ENCODE measurements at places on chromosomes 3 and 15.

DNA sequence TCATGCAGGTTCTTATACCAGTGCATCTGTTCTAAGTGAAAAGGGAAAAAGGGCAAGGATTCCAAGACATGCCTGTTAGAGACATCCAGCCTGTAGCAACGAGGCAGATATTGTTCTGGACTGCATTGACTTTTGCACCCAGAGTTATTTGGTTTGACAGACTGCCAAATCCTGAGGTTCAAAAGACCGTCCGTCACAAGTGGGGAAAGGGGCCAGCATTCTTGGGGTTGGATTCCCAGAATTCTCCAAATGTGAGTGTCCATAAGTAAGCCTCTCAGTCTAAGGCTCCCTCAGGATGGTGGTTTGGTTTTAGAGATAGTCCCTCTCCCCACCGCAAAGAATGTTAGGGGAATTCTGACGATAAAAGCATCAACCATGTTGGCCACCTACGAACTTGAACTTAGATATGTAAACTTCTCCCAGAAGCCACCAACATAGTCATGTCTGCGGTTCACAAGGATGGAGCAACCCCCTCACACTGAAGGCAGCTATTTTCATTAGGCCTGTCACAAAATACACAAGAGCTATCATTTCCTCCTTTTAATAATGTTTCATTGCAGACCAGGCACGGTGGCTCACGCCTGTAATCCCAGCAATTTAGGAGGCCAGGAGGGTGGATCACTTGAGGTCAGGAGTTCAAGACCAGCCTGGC lies 13.6 kb upstream of the LACTB start:
- DNase-seq: no peak

DNA sequence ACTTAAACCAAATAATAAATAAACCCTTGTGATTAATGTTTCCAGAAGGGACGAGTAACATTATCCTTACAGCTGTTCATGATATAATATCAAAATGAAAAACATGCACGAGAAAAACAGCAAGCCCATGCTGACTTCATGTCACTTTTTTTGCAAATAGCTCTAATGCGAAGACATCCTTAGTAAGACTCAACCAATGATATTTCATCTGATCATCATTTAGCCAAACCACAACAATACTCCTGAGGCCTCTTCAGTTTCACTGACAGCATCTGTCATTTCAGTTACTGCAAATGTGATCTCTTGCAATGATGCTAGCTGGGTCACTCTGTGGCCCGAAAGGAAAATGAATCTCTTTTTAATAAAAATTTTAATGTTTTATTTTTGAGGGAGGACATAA lies 74.0 kb downstream of the POLR2M start:
- no peak for DNase-seq

GRCh38 chr3:190305406-190305805 lies 16.8 kb downstream of the CLDN1 start:
- DNase-seq: no peak

DNA sequence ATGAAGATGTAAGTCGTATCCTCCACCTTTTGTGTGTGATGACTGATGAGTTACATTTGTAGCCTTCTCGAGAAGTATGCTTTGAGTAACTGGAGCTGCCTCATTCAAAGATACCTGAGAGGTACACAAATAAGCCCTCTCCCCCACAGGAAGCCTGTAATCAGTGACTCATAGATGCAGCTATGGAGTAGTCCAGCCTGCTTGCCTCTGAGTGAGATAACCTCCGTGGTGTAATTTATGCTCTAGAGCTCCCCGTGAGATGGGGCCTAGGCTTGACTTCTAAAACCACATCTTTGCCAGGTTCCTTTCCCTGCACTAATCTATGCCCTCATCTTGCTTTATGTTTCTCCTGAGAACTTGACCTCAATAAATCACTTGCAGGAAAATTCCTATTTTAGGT lies 291.7 kb downstream of the SUCLG2 start:
- DNase-seq: no peak

DNA sequence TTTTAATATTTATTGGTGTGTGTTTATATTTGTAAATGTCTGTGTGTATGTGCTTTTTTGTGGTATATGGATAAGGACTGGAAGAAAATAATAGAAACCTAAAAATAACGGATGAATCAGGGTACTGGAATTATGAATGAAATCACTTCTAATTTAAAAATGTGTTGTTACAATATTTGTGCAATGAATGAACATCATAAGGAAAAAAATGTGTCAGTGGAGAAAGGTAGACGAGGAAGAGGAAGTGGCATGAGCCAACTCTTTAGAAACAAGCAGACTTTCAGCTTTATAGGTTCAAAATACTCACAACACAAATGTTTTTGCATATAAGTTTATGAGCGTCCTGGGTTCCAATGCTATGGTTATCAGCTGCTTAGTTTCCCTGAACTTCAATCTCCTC lies 59.4 kb downstream of the SOX2 start:
- DNase-seq: no peak

DNA sequence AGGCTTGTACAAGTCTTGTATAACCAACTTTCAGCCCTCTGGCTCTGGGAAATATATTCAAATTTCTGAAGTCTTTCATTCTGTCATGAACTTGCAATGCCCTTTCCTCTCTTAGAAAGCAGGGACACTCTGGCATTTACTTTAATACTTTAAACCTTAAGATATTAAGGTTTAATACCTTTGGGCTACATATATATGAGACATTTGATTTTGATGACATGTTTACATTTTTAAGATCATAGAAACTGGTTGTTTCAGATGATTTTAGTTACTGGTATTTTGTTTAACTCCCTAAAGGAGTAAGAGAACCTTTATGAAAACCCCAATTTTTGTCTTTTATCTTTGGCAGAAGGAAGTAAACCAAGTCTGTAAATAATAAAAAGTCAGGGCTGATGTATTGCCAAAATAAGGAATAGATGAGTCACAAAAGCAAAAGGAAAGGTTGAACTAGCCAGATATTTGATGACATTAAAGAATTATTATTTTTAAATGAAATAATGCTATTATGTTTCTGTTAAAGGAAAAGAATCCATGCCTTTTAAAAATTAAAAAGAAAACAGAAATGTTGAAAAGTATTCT lies 579.0 kb upstream of the CBLB start:
- no peak for DNase-seq

- no peak for DNase-seq
These were observed 347.3 kb downstream of the ZIC1 start for GRCh38 chr3:147756476-147756875.

GRCh38 chr15:60217161-60217560 lies 180.6 kb downstream of the ANXA2 start:
- no peak for DNase-seq

DNA sequence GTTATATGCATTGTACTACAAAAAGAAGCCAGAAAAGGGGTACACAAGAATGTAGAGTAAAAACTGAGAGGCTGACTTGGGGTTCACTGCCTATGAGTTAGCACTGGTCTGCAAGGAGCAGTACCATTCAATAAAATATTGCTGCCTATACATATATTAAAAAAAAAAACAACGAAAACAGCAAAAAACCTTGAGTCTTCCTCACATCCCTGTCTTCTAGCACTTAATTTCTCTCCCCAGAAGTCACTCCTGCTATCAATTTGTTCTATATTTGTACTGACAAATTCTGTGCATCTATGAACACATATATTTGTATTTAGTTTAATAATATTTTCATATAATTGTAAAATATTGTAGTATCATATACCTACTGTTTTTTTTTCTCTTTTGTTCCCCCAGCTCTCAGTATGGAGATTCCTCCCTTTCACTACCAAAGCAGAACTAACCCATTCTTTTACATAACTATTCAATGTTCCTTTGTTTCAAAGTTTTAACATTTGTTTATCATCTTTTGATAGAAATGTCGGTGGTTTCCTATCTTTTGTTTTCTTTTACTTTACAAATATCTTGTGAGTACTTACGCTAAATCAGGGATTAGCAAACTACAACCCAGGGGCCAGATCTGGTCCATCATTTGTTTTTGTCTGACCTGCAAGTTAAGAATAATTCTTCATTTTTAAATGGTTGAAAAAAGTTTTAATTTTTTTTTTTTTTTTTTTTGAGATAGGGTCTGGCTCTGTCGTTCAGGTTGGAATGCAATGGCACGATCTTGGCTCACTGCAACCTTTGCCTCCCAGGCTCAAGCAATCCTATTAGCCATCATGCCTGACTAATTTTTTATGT lies 14.8 kb upstream of the FEM1B start:
- DNase-seq: no peak

- DNase-seq: no peak
These were observed 210.8 kb upstream of the ARHGEF26 start for GRCh38 chr3:153910387-153910786.

- DNase-seq: no peak
These were observed 883.9 kb downstream of the TBL1XR1 start for GRCh38 chr3:176313426-176313825.

DNA sequence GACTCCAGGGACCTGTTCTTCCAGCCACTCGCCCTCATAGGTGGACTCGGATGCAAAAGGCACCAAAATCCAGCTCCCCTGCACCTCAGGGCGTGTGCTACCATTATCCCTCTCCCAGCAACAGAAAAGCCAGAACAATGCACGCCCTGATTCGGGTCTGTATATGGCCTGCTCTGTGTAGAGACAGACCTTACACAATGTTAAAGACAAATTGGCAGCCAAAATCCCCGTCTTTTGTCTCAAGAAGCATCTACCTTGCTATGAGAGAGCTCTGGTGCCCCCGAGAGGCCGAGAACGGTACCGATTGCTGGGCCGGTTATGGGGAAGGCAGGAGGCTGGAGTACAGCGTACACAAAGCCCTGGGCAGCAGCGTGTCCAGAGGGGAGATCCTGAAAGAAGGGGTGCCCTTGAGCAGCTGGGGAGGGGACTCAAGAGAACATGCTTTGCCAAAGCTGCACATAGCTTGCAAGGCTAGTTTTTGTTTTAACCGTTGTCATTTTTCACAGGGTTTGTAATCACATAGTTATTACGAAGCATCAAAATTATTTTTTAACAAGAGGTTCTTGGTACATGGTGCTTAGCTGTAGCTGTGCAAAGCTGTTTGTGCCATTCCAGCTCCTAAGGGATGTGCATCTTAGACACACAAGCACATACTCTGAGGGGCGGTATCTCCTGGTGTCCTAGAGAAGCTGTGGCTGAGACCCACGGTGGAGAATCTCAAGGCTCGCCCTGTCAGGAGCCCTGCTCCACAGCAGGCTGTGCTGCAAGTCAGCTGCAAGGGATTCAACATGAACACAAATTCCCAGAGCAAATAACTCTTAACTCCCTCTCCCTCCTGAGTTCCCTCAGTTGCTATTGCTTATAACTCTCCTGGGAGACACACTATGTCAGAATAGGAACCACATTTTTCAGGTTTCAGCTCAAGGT lies 461.5 kb upstream of the PPP2R3A start:
- no peak for DNase-seq

GRCh38 chr15:67097930-67098740 lies 32.7 kb downstream of the SMAD3 start:
- DNase-seq: no peak

DNA sequence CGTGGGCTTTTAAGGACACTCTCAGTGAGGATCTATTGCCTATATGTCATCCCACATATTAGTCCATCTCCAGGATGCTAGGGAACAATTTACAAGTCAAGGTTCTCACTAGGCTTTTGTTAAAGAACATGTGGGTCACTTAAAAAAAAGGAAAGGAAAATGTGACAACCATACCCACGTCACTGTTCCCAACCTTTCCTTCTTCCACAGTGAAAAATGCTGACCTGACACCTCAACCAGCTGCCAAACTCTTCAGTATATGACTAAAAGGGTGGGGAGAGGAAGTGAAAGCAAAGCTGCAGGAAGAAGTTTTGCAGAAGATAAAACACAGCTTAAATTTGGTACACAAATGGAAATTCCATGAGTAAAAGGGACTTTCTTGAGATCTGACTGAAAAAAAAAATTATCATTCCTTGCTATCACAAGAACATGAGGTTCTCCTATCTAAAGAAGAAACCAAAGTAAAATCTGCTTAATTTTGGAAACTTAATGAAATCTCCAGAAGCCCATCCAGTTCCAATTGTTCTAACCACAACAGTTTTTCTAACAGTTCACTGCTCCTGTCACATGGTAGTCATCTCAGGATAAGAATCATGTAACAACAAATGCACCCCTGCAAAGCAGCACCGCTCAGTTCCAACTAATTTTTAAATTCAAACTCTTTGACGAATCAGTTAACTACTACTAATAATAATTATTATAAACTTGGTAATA lies 117.0 kb upstream of the TSPAN3 start:
- no peak for DNase-seq

DNA sequence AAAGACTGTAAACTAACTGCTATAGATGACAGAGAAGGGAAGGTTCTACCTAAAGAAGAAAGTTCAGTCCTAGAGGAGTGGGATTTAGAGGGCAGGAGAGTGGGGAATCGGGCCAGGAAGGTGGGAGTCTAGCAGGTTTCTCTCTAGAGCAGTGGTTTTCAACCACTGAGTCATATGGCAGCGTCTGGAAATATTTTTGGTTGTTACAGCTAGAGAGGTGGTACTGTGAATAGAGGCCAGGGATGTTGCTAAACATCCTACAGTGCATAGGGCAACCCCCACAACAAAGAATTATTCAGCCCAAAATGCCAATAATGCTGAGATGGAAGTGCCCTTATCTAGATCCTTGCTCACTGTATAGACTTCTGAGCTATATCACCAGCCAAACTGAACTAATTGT lies 28.7 kb downstream of the ATP1B3 start:
- no peak for DNase-seq

DNA sequence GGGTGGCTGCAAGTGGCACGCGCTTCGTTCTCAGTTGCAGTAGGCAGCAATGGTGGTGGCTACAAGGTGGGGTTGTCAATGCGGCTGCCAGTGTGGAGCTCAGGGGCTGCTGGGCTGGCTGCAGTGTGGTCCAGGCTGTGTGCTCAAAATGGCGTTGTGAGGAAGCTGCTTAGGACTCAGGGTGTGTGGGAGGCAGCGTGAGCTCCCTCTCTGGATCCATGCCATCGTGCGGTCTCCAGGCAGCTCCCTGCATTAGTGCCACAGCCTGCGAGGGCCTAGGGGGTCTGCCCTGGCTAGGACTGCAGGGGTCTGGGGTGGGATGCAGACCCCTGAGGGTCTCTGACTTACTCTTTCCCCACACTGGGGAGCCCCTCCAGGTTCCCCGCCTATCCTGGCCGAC lies 397.2 kb downstream of the OCA2 start:
- DNase-seq: no peak

DNA sequence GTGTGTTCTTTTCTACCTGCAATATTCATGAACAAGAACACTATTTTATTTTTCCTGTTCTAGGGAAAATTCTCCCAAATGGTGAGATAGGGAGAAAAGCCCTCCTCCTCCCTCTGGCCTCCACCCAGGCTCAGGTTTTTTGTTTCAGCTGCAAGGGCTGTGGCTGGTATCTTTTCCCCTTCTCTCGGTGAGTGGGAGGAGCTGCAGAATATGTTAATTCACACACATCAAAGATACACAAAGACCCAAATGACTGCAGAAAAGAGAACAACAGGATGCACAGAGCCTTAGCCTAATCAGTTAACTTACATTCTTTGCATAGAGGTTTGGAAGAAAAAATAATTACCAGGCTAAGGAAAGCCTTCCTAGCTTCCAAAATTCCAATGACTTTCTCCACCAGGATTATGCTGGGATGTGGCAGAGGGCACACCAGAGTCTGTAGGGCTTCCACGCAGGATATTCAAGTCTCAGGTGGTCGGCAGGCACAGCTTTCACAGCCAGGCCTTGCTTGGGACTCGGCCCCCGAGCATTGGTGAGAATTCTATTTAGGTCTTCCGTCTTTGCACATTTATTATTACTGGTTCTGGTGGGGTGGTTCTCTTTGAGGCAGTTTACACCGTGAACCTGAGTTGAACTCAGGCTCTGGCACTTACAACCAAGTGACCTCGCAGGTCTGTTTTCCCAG lies 64.9 kb downstream of the ABHD5 start:
- no peak for DNase-seq

- no peak for DNase-seq
These were observed 179.1 kb downstream of the SLC9A9 start for GRCh38 chr3:143668924-143669790.
